ENCODE measurements at places on chromosomes 7 and 10.

GRCh38 chr10:8513155-8514147 lies 459.0 kb downstream of the GATA3 start:
- DNase-seq: no peak

DNA sequence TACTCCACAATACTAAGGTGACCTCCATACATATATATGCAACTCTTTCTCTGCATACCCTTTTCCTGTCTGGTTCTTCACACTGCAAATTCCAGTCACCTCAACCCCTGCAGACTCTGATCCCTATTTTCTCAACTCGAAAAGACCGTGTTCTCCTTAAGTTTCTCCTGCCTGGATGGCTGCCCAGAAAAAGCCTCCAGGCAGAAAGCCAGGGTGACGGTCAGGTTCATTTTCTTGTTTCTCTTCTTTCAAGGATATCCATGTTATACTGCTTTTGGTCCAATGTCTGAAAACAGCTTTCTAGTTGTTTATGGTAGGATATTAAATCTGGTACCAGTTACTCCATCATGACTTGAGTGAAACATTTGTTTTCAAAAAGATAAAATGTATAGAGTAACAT lies 267.8 kb upstream of the MYO3A start:
- no peak for DNase-seq

DNA sequence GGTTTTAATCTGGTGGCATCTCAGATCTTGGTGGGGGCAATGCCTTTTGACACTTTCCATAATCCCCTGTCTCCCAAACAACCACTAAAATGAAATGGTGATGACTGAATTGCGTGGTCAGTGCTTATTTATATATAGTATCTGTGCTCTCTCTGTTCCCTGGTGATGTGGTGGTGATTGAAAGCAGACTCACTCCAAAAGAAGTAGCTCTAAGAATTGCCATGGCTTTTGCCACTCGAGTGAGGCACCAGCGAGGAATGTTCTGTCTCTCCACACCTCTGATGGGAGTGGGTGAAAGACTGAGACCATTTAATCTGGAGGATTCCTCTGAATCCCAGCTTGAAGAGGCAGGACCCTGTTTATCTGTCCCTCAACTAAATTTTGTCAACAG lies 2.8 kb downstream of the DUSP5 start:
- DNase-seq: peak; percentile 78

GRCh38 chr10:91528768-91529167 lies 104.1 kb downstream of the PPP1R3C start:
- DNase-seq: no peak

GRCh38 chr10:5615316-5615715 lies 51.1 kb downstream of the ASB13 start:
- DNase-seq: peak; percentile 31

- no peak for DNase-seq
These were observed 6.0 kb downstream of the PPP1R9A start for GRCh38 chr7:94913391-94913790.

- DNase-seq: no peak
These were observed 39.8 kb downstream of the SLC37A3 start for GRCh38 chr7:140358412-140359051.

GRCh38 chr7:27775782-27776181 lies 35.8 kb downstream of the TAX1BP1 start:
- DNase-seq: no peak

DNA sequence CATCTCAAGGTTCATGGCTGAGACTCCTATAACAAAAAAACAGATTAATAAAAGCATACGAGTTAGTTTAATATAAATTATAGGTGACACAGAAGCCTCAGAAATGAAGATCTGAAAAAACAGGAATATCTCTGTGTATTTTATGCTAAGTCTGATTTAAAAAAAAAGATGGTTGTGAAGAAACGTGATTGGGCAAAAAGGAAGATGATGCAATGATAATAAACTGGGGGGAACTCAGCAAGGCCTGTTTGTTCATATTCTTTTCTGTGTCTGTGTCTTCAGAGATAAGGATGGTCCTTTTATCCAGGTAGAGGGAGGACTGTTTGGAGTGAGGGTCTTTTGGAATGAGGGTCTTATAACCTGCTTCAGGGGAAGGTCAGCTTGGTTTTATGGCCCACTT lies 25.9 kb downstream of the TAC1 start:
- no peak for DNase-seq

- peak; percentile 65 for DNase-seq
These were observed at the start of gene HPS1 for GRCh38 chr10:98446661-98447221. Gene HPS1, minus strand, starts transcription at chr10:98446935. Its CDS starts 3,695 bp downstream, at chr10:98443240.

DNA sequence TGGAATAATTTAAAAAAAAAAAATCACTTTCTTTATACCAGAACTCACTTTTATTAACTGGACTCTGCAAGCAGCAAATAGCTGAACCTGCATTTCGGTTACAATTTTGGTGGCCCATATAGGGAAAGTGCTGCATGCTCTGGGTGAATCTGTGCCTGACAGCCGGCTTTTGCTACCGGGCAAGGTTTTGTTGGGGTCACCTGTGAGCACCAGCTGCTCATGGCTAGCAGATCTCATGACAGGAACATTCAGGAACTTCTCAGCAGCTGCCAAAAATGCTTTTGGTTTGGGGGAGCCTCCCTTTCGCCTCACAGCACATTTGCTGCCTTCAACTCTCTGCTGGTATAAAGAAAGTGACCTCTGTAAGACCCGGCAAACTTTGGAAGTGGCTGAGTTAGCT lies 13.2 kb upstream of the CREB3L2 start:
- no peak for DNase-seq

DNA sequence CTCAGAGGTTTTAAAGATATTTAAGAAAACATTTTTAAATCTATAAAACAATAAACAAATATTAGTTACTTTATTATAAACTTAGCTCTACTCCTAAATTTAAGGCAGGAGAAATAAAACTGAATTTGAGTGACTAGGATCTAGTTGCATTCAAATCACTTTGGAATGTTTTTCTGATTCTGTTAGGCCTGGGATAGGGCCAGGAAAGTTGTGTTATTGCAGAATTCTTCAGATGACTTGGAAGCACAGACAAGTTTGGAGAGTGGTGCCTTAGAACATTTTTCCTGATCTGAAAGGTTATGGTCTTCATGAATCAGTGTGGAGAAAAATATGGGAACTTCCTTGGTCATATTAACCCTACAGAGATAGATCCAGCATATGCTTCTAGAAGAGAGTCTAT lies 15.6 kb upstream of the SLC25A13 start:
- no peak for DNase-seq

DNA sequence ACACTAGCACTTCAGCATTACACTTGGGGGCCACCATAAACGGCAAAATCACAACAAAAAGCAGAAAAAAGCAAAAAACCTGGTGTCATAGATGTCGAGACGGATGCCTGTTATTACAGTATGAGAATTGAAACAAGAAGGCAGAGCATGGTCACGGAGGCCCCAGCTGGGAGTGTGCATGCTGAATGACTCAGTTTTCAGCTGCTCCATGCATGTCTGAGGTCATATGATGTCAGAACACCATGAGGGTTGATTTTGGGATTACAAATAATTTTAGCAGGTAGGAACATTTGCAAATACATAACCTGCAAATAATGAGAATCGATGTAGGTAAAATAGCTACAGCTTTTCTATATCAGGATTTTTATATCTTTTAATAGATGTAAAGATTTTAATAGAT lies 19.1 kb downstream of the ZMYND11 start:
- DNase-seq: peak; percentile 14

- DNase-seq: no peak
These were observed 52.6 kb downstream of the DPYSL4 start for GRCh38 chr10:132239126-132240031.

GRCh38 chr7:131861620-131862346 lies 305.4 kb upstream of the PODXL start:
- DNase-seq: no peak

DNA sequence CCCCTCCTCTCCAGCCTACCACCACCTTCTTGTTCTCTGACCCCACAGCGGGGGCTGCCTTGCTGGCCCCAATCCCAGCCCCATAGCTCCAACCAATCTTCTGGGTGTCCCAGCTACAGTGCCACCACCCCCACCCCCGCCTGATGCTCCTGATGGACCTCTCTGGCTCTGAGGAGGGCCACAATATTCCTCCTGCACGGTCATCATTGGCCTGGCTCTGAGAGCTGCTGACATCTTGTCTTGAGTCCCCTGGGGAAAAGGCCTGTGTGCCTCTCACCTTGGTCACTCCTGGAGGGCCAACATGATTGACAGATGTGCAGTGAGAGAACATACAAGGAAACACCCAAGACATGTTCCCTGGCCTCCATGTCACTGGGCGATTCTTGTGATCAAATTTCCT lies 7.6 kb downstream of the GDF2 start:
- no peak for DNase-seq

DNA sequence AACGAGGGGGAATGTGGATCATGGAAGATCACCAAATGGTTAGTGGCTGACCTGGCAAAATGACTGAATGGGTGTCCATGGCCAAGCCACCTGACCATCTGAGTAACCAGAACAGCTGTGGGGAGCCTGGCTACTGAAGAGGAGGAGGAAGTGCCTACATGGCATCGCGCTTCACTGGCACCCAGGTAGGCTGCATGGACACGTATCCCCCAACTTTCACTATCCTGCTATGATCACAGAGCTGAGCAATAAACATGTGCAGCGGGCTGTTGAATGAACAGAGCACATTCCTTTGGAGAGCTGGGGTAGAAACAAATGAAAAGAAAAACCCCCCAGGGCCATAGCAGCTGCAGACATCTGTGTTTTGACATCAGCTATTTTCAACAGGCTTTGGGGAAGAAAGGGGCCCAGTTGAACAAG lies 6.5 kb downstream of the AKR1B1 start:
- DNase-seq: no peak

GRCh38 chr7:75808106-75808505 lies 5.5 kb downstream of the CCL24 start:
- DNase-seq: no peak

DNA sequence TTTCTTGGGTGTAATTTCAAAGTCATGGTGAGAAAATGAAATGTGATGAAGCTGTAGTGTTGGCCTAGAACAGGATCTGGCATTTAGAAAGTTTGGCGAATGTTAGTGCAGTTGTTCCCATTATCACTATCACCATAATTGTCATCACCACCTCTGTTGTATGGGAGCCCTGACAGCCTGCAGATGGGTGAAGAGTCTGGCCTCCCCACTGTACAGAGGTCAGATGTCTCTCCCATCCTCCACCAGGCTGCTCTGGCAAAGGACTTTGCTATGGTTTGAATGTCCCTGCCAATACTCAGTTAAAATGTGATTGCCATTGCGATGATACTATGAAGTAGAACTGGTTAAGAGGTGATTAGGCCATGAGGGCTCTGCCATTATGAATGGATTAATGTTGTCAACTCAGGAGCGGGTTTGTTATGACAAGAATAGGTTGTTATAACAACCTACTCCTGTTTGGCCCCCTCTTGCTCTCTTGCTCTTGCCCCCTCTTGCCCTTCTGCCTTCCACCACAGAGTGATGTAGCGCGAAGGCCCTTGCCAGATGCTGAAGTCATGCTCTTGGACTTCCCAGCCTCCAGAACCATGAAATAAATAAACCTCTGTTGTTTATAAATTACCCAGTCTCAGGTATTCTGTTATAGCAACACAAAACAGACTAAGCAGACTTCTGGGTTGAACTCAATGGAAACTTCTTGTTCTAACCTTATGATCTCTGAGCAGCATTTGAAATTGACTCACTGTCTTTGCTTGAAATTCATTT lies 90.0 kb downstream of the GRK5 start:
- DNase-seq: no peak

DNA sequence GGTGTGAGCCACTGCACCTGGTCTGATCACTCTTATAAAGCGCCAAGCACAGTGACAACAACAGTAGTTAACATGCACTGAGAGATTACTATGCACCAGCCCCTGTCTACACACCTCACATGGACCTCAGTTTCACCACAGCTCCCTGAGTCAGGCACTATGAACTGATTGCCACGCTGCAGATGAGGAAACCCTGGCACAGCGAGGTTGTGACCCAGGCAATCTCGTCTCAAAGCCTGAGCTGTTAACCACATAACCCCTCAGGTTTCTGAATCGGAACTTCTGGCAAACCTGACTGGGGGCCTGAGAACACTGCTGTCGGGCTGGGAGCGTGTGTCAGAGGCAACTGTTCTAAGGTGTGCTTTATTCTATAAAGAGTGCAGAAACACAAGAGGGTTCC lies 150.8 kb downstream of the RNF216 start:
- DNase-seq: peak; percentile 74

- DNase-seq: no peak
These were observed 275.8 kb upstream of the SEMA3D start for GRCh38 chr7:85462671-85463070.

DNA sequence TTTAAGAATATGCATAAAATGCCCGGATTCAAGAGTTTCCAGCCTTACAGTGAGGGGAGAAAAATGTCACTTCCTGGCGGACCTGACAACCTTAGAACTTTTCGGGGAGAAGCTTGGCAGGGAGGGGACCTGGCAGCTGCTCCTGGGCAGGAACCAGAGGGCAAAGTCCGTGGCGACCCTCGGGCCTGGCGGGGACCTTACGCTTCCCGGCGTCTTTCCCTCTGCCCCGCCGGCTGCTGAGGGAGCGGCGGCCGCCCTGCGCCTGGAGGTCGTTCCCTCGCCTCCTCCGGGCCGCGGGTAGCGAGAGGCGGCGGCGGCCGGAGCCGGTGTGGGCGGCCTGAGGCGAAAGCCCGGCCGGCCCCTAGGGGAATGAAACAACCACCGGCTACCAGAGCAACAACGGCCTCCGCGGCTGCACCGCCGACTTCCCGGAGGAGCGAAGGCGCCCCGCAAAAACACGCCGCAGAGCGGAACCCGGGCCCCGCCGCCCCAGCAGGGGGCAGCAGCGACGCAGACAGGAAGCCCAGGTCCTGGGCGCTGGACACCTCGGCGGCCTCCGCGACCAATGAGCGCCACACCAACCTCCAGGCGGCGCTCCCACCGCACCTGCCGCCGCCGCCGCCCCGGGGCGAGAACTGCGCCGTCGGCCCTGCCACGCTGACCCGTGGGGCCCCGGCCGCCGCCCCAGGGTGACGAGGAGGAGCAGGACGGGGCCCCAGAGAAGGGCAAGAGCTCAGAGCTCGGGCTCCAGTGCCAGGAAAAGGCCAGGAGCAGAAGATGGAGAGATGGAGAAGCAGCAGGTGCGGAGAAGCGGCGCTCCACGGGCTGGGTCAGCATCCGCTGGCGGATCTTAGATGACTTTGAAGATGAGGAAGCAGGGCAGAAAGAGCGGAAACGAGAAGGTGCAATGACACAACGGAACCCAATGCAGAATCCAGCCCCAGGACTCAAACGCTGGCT lies 10.5 kb upstream of the ACSM6 start:
- DNase-seq: peak; percentile 82

- no peak for DNase-seq
These were observed 226.3 kb upstream of the NPVF start for GRCh38 chr7:25454562-25455041.

GRCh38 chr7:142405122-142405765 lies 147.4 kb upstream of the PRSS58 start:
- no peak for DNase-seq

- peak; percentile 54 for DNase-seq
These were observed 699.3 kb downstream of the INHBA start for GRCh38 chr7:41003611-41003940.

- no peak for DNase-seq
These were observed 265.9 kb upstream of the YAE1 start for GRCh38 chr7:39300276-39300675.

DNA sequence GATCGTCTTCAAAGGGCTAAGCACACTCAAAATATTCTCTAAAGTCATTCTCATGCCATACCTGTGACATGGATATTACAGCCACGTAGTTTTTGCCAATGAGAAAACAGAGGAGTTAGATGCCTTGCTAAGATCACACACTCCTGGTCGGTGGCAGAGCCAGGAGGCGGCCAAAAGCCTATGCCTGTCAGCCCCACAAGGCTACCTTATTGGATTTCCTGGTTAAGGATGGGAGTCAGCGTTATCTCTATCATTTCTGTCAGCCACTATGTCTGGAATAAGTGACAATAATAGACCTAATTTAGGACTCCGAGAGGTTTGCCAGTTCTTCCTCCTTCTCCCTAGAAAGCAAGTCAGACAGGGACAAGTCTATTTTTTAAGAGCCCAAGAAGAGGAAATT lies 250.8 kb downstream of the TRIL start:
- DNase-seq: no peak

All from epithelial cell of esophagus (primary cell).